Right atrium auricular region (tissue), 2 donors: ENCODE measurements at places on chromosomes 1 and 21.

DNA sequence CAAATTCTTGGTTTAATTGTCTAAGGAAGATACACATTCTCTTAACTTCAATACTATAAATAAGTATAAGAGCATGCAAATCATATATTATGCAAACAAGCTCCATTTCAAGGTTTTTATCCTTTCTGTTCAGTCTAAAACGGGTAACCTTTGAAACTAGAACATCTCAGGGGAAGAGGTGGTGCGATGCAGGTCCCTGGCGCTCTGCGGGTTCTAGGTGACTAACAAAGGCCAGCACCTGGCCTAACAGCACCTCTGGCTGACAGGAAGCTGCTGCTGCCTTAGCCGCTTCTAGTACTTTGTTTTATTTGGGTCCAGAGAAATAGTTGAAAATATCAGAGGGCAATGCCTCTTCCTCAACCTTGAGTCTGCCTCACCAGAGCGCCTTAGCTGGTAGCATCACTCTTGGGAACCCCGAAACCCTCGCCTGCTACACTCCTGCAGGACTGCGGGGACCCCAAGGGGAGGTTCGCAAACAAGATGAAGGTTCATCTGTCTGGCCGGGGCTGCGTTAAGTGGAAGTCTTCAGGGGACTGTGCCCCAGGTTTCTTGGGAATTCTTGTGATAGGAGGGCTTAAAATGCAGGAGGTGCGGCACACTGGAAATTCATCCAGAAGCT, 45.5 kb downstream of the PRDM15 start:
- DNase-seq = no peak

GRCh38 chr1:160486453-160486852, 36.6 kb downstream of the SLAMF6 start:
- DNase-seq = no peak

GRCh38 chr1:29532285-29532684, 296.0 kb downstream of the PTPRU start:
- no peak for DNase-seq

- DNase-seq = no peak
Observed at GRCh38 chr1:247552231-247552630, 3.3 kb downstream of the GCSAML start.

GRCh38 chr1:217029281-217030157, 306.3 kb upstream of the ESRRG start:
- no peak for DNase-seq
